ENCODE measurements at places on chromosomes 7 and 10.

- DNase-seq: no peak
Measured at GRCh38 chr7:102184303-102184702, 102.4 kb upstream of the SH2B2 start.

- DNase-seq: no peak
Measured at GRCh38 chr10:73915206-73915851, 4.4 kb downstream of the PLAU start.

- DNase-seq: no peak
Measured at GRCh38 chr7:84479059-84479458, 284.5 kb upstream of the SEMA3A start.

DNA sequence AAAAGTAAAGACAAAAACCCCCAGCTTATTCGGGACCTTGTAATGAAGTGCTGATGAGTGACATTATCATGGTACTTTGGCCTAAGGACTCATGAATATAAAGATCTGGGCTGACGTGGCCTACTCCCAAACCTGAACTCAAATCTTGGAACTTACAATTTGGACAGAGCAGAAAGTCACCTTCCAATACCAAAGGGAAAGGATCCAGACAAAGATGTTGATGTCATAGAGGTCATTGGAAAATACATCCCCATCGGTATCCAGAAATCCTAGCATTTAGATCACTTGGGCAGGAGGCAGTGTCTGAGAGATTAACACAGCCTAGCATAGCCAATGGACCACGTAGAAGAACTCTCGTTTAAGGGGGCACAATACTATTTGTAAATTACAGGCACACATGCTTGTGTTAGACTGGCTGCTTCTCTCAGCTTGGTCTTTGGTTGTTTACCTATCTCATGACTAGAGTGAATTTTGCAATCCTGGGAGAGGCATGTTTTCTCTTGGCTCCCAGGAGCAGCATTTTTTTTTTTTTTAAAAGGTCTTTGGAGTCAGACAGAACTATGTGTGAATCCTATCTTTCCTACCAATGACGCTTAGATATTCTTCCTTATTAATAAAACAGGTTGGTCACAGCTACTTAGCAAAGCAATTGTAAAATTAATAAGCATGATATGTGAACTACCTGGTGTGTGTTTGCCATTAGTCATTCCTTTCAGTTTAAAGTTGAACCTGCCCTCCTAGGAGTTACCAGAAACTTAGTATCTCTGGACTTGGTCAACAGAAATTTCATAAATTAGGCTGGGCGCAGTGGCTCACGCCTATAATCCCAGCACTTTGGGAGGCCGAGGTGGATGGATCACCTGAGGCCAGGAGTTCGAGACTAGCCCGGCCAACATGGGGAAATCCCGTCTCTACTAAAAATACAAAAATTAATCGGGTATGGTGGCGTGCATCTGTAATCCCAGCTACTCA is 27.8 kb upstream of the MRPS33 start:
- no peak for DNase-seq

DNA sequence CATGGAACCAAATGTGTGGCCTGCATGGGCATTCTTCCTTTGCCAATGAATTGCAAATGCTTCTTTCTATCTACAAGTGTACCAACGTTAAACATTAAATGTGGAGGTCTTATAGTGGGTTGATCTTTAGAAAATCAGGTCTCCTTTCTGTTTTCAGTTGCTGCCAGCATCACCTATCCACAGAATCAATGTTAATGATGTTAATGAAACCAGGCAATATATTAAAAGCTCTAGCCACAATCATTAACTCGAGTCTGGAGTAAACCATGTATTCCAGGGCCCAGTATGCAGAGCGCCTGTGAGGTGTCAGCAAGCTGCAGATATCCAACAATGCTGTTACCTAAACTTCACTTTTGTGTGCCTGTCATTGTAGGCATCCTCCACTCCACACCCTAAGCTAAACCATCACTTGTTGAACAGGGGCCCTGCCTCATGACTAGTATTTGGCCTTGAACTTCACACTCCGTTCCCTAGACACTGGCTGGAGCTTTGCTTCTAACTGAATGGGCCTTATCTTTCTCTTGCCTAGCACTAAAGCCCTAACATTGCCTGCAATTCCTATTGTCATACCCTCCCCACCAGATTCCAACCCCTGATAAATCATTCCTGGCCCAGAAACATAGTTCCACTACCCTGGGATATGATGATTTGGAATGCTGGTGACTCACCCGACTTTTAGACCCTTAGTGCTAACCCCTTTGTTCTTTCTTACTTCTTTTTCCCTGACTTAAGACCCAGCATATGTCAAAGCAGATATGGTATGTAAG is 24.3 kb upstream of the ITGB8 start:
- no peak for DNase-seq

GRCh38 chr7:96203786-96204185 is 118.1 kb downstream of the SLC25A13 start:
- DNase-seq: no peak

GRCh38 chr10:12826800-12827372 is 174.6 kb downstream of the CCDC3 start:
- no peak for DNase-seq

- DNase-seq: no peak
Measured at GRCh38 chr10:29603223-29603896, 31.4 kb downstream of the SVIL start.

GRCh38 chr10:132739225-132739613 is 46.7 kb downstream of the NKX6-2 start:
- DNase-seq: no peak

DNA sequence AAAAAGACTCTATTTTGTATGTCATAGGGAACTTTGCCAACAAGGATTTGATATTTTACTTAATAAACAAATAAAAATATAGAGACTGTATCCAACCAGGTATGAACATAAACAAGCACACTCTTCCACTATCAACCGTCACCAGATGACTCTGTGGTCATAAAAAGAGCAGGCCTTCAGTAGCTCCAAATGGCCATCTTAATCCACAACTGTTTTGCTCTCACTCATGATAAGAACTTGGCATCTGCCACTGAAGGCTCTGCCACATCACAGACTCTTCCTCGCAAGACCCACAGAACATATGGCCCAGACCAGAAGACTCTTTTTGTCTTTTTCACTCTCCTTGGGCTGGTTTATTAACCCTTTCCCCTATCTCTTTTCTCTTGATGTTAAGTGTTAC is 98.7 kb upstream of the POM121L12 start:
- DNase-seq: no peak

DNA sequence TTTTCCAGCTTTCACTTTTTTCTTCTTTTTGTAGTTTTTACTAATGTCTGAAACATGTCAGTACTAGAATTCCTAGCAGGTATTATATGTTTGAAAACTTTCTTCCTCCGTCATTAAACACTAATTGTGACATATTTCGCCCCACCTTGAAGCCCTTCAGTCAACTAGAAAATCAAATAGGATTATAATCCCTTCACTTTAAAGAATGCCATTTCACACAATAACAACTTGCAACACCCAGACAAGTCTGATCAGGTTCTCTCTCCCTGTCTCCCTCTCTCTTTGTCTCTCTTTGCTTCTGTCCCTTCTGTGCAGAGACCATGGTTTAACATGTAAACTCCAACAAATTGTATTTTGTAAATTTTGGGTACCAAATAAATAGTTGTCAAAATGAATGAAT is 373.5 kb downstream of the SEMA3D start:
- no peak for DNase-seq

DNA sequence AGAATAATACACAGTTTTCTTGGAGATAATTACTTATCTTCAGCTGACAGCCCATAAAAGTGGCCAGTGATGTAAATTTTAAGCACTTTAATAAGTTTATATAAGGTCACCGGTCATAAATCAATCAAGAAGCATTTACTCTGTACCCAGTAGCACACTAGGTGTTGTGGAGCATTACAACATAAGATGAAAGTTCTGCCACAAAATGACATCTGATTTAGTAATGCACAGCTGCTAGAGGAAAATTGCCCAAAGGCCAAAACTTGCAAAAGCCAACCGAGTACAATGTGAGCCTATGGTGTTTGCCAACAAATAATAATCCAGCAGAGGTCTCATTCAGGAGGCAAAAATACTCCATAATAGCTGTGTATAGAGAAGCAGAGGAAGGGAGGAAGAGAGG is 63.6 kb downstream of the GPR37 start:
- no peak for DNase-seq

GRCh38 chr7:24595671-24596418 is 22.6 kb downstream of the PALS2 start:
- DNase-seq: no peak

DNA sequence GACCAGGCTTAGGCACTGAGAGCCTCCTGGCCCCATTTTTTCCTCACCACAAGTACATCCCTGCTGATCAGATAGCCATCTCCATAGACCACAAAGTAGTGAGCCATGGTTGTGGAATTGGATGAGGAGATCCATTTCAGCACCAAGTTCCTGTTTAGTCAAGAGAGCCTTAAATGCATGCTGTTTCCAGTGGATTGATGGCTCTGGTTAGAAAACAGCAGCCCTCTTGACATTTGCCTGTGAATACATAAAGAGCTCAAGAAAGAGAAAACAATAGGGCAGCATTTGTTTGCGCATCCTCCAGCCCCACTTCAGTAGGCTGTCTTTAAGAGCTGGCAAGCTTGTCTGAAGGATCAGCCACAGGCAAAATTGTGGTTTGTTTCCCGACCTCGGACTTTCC is 251.2 kb downstream of the POU6F2 start:
- DNase-seq: no peak

- DNase-seq: no peak
Measured at GRCh38 chr10:108598320-108598695, 1325.0 kb downstream of the XPNPEP1 start.

DNA sequence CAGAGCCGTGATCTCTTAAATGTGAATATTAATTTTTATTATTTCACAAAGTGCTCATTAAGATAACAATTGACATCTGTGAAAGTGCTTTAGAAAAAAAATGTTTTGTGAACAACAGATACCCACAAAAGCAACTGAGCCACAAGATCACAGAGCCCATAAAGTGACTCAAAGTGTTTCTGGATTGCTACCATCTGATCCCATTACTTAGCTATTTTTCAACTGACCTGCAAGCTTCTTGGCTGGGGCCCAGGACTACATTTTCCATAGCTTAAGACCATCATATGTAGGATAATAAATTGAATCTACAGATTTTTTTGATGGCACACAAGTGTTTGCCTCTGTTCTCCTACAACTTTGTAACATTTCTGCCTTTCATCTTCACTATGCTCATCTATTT is 674.4 kb downstream of the PHTF2 start:
- DNase-seq: no peak

- no peak for DNase-seq
Measured at GRCh38 chr10:27692663-27693062, 53.0 kb downstream of the MKX start.

- no peak for DNase-seq
Measured at GRCh38 chr10:128073890-128074289, 52.3 kb downstream of the MKI67 start.

GRCh38 chr7:148918058-148918596 is 34.0 kb upstream of the EZH2 start:
- DNase-seq: no peak

DNA sequence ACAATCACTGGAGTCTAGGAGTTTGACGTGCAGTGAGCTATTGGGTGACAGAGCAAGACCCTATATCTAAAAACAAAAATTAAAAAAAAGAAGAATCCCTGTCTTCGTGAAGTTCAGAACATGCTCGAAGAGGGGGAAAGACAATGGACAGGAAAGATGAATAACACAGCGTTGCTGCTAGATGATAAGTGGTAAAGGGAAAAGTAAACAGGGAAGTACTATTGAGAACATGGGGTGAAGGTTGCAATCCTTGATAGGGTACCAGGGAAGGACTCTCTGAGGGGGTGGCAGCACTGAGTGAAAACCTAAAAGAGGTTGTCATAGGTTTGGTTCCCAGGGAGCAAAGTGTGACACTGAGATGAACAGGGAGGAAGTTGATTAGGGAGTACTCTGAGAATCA is 2.8 kb upstream of the ABRAXAS2 start:
- no peak for DNase-seq

GRCh38 chr7:75537731-75538130 is 45.6 kb downstream of the SPDYE5 start:
- no peak for DNase-seq

- no peak for DNase-seq
Measured at GRCh38 chr10:67793313-67793712, 44.7 kb downstream of the DNAJC12 start.

GRCh38 chr10:31262672-31263071 is 56.3 kb upstream of the ZEB1 start:
- DNase-seq: no peak

GRCh38 chr7:99027841-99028240 is 116.1 kb downstream of the SMURF1 start:
- no peak for DNase-seq

DNA sequence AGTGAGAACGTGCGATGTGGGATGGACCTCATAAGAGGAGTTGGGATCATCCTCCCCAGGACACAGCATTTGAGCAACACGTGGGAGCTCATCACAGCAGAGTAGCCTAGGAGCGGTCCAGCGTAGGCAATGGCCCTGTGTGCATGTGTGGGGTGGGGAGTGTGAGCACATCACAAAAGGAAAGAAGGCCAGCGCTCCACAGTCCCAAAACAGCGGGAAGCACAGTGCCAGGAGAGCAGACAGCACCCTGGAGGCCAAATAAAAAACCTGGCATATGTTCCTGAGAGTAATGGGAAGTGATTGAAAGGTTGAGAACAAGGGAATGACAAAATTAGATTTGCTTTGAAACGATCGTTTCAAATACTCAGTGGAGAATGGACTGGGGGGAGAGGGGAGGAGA is 226.0 kb downstream of the C7orf25 start:
- DNase-seq: no peak

GRCh38 chr7:151735186-151735850 is 141.6 kb downstream of the PRKAG2 start:
- DNase-seq: no peak

- DNase-seq: no peak
Measured at GRCh38 chr7:154480817-154481216, 428.6 kb downstream of the DPP6 start.

- DNase-seq: no peak
Measured at GRCh38 chr10:70481105-70481504, 2.5 kb downstream of the PALD1 start.

- DNase-seq: no peak
Measured at GRCh38 chr10:120732643-120733313, 118.4 kb upstream of the WDR11 start.

DNA sequence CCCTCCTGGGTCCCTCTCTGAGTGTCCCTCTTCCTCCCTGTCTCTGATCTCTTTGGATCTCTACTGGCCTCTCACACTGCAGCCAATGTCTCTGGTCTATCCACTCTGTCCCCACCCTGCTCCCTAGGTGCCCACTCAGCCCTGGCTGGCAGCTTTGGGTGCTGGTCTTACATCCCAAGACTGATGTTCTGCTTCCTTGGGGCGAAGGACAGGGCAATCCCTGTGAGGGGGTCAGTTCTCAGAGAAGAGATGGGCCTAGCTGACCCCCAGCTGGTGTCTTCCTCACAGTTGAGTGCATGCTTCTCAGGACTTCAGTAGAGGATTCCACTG is 51.7 kb upstream of the CAMK2B start:
- no peak for DNase-seq

DNA sequence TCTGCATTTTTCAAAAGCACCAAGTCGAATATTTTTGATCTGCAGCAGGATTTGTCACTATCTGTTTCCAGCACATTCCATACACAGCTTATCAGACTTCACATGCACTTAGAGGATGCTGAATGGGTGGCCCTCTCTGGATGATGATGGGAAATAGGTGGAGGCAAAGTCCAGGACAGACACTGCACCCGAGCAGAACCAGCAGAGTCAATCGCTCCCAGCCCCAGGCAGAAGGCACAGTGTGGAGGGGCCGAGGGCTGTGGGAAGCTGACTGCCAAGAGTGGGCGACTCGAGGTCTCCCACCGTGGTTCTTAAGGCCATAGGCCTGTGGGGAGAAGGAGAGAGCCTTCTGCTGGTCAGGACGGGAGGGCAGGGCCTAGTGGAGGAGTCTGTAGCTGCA is 490.2 kb upstream of the MGMT start:
- DNase-seq: no peak

GRCh38 chr10:8103543-8103942 is 49.1 kb downstream of the GATA3 start:
- no peak for DNase-seq
